Fibroblast of villous mesenchyme (primary cell): ENCODE measurements at places on chromosomes 1 and 21. TPM values are rescaled to one million over a fixed set of nuclear protein-coding genes. Genes with fewer than 3 reads are reported as not detected.

- DNase-seq, result no peak
These were observed 1.3 kb upstream of the LAPTM5 start for GRCh38 chr1:30758785-30759380.

AXDND1 gene
- total RNA-seq, result 0.64 TPM in 1 of 2 replicates, not detected in the other

- no peak for DNase-seq
These were observed 375.4 kb downstream of the NUF2 start for GRCh38 chr1:163697137-163697536.

GRCh38 chr1:42756956-42757891 is 9.6 kb downstream of the P3H1 start:
- DNase-seq, result peak; percentile 64

- DNase-seq, result peak; percentile 13
These were observed 11.0 kb upstream of the VCAM1 start for GRCh38 chr1:100708476-100709062.

DNA sequence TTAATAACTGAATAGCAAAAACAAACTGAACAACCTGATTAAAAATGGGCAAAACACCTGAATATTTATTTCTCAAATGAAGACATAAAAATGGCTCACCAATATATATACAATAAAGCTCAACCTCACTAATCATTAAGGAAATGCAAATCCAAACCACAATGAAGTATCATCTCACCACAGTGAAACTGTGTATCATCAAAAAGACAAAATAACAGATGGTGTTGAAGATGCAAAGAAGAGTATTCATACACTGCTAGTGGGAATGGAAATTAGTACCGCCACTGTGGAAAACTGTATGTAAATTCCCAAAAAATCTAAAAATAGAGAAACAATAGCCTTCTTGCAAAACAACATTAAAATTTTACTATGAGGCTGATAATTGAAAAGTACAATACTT is 1660.1 kb upstream of the B3GALT2 start:
- no peak for DNase-seq

DNA sequence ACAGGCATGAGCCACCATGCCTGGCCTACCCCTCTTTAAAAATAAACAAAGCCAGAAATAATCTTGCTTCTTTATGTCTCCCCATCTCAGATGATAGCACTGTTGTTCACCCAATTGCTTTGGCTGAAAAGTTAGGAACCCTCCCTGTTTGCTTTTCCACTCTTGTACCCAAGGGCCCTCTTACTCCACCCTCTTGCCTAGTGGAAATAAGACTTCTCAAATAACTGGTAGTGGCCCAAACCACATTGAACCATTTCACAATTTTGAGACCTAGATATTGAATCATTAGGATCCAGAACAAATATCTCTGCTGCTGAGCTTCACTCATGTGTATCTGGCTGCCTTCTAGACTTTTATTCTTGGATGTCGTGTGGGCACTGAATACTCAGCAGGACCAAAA is 37.7 kb downstream of the RNF220 start:
- DNase-seq, result no peak

HLX gene
- total RNA-seq, result 8.7 and 19.9 TPM in 2 replicates

SLC6A17 gene
- under 0.01 TPM in 2 replicates for total RNA-seq

GRCh38 chr1:8914466-8914865 is 31.2 kb upstream of the CA6 start:
- no peak for DNase-seq

- DNase-seq, result no peak
These were observed 1548.6 kb upstream of the B3GALT2 start for GRCh38 chr1:194734970-194735369.

GRCh38 chr1:205442051-205442725 is 13.7 kb downstream of the BLACAT1 start:
- no peak for DNase-seq

- DNase-seq, result peak; percentile 51
These were observed 63.5 kb downstream of the DNTTIP2 start for GRCh38 chr1:93815366-93816110.

DNA sequence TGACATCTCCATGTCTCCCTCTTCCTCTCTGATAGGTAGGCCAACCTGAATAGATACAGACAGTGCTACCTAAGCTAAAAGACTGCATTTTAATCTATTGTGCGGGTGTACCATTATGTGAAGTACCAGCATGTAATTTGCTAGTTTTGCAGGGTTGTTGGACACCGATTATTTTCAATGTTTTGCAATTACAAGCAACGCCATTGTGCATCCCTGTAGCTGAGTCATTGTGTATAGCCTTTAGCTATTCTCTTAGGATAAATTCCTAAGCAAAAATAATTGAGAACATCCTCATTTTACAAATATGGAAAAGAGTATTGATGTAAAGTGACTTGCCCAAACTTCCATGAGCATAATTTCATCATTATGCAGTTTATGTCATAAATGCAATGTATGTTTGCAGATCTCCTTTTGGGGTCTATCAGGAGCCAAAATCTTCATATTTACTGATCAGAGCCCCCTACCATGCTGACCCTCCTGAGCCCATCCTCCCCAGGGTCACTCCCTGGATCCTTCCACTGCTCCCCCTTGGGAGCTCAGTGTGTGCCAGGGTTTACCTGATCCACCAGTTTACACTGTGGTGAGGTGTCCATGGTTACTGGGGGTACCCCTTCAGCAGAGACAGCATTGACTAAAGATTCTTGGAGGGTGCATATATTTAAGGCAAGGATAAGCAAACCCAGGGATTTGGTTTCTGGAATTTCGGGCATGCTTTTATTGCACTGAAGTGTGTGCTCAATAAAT is 80.6 kb downstream of the CCDC185 start:
- DNase-seq, result no peak
